ENCODE measurements at places on chromosomes 7 and 10. TPM values are rescaled to one million over a fixed set of nuclear protein-coding genes. Genes with fewer than 3 reads are reported as not detected.

The PRR15 gene
- not detected for total RNA-seq

The ASB13 gene
- 19.1 TPM for total RNA-seq

The SLC16A9 gene
- total RNA-seq: 9.4 TPM

The DCLRE1C gene
- total RNA-seq: 25.4 TPM

The LIPF gene
- total RNA-seq: not detected

The MET gene
- total RNA-seq: 6.9 TPM

The FAM24B gene
- 18.8 TPM for total RNA-seq

The DDIT4 gene
- 13.8 TPM for total RNA-seq

The OR13A1 gene
- 0.63 TPM for total RNA-seq

The AIFM2 gene
- 6.3 TPM for total RNA-seq

The OR2A1 gene
- total RNA-seq: not detected

The PCDH15 gene
- 14.7 TPM for total RNA-seq

The FBXO24 gene
- not detected for total RNA-seq

The MSS51 gene
- 6.9 TPM for total RNA-seq

The ARMC3 gene
- total RNA-seq: 3.8 TPM

The PON3 gene
- 1.3 TPM for total RNA-seq

The TDRD1 gene
- under 0.01 TPM for total RNA-seq

The AIMP2 gene
- 24.7 TPM for total RNA-seq

The TACR2 gene
- total RNA-seq: 1.3 TPM

The TRIM50 gene
- not detected for total RNA-seq

The PGAM2 gene
- 2.5 TPM for total RNA-seq

The HOXA1 gene
- not detected for total RNA-seq

The HECTD2 gene
- total RNA-seq: 85.1 TPM

The CYP3A4 gene
- not detected for total RNA-seq

The FLNC gene
- 4.1 TPM for total RNA-seq

The DNMBP gene
- total RNA-seq: 5.6 TPM

The SORCS1 gene
- total RNA-seq: 64.2 TPM

The OR2A5 gene
- total RNA-seq: not detected

The LOXL4 gene
- 0.31 TPM for total RNA-seq

The ABCA13 gene
- total RNA-seq: under 0.01 TPM

The STK31 gene
- total RNA-seq: 6.6 TPM

The GHRHR gene
- not detected for total RNA-seq

The GPR26 gene
- total RNA-seq: 2.8 TPM

The GBX1 gene
- not detected for total RNA-seq

The A1CF gene
- total RNA-seq: not detected

The HOXA4 gene
- not detected for total RNA-seq

The ZFYVE27 gene
- 68.5 TPM for total RNA-seq

The ASB10 gene
- total RNA-seq: not detected

The SLC26A5 gene
- total RNA-seq: 0.31 TPM

The R3HCC1L gene
- 21.0 TPM for total RNA-seq

The EVX1 gene
- total RNA-seq: not detected

The ZP3 gene
- 0.94 TPM for total RNA-seq

The SLC18A2 gene
- total RNA-seq: 0.31 TPM

The PLEKHS1 gene
- total RNA-seq: not detected

The STAG3 gene
- total RNA-seq: 1.3 TPM

Measured in parietal lobe (tissue), 2 donors.